Muscle of back (tissue), 13 donors: ENCODE measurements at places on chromosomes 4 and X. TPM values are rescaled to one million over a fixed set of nuclear protein-coding genes. Genes with fewer than 3 reads are reported as not detected.

- no peak for DNase-seq
Observed at GRCh38 chrX:77548751-77549150, 101.6 kb downstream of the FGF16 start.

GRCh38 chr4:27515140-27515539, 654.5 kb downstream of the STIM2 start:
- DNase-seq = no peak

DNA sequence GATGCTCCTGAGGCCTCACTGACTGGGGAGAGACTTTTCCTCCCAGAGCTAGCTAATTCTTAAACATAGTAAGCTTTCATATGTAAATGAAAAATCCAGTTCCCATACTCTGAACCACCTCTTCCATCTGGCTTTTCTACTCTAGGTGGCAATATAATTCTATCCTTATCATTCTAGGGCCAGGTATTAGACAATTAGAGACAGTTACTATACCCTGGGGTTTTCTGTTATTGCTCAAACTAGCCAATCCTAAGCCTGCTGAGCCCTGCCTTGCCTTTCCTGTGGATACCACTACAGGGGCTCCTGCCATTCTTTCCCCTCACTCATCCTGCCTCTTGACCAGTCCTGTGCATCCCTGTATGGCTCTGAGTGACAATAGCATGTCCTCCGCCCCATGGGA, 552.0 kb downstream of the STIM2 start:
- DNase-seq = no peak

GRCh38 chr4:123786920-123787319, 390.3 kb downstream of the SPRY1 start:
- DNase-seq = peak; percentile 77

GAB3 gene
- polyA plus RNA-seq = 7.7 TPM
